ENCODE measurements at places on chromosomes 16 and 17.

- no peak for DNase-seq
Measured at GRCh38 chr17:62188713-62189112, 123.6 kb upstream of the MED13 start.

DNA sequence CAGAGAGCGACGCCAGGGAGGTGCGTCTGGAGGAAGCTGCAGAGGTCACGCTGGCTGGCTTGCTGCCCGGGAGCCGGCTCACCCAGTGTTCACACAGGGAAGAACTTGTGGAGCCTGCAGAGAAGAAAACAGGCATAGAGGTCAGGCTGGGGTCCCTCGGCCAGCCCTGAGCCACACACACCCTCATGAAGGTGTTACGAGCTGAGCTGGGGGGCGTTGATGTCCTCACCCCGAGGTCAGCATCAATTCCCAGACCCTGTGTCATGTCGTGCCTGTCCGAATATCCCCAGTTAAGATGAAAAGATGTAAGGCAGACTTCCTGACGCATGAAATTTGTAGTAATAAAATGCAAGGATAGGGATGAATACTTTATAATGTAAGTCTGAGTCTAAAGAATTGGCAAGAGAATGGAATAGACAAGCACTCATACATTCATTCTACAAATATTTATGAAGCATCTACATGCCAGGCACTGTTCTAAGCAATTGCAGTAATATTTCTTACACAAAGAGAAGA, 77.1 kb downstream of the USP31 start:
- DNase-seq: no peak

GRCh38 chr16:85296859-85297660, 184.8 kb upstream of the CIBAR2 start:
- peak; percentile 78 for DNase-seq

- no peak for DNase-seq
Measured at GRCh38 chr16:60582528-60582927, 1453.7 kb downstream of the CDH8 start.

DNA sequence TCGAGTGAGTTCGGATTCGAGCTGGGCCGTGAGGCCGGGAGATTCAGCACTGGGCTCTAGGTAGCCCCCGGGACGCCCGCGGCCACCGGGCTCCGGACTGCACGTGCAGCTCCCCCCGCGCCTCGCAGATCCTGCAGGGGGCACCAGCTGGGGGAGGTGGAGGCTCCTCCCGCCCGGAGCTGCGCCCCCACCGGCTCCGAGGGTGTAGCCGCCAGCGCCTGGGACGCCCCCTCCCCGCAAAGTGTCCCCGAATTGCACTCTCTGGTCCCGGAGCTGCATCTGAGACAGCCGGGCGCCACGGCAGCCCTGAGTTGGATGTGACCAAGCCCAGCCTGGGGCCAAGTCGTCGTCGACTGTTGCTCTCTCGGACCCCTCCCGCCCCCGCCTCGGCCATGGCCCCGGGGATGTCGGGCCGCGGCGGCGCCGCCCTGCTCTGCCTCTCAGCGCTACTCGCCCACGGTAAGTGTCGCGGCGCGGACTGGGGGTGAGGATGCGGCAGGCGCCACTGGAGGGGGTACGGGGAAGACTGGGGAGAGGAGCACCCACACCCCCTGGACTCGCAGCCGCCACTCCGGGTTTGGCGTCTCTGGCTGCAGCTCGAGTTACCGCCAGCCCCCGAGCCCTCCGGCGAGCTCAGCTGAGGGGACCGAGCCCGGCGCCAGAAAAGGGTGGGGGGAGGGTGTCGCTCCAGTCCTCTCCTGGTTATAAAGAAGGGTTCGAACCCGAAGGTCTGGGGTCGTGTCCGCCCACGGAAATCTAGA, 1.5 kb downstream of the TMEM132E start:
- no peak for DNase-seq

Measured in activated effector memory CD4-positive, alpha-beta T cell treated with anti-CD3 and anti-CD28 coated beads, Interleukin-2, amount 50 U/mL, for 16 hours (primary cell).